Liver (tissue), 10 donors: ENCODE measurements at places on chromosomes 2 and 18. TPM values are rescaled to one million over a fixed set of nuclear protein-coding genes. Genes with fewer than 3 reads are reported as not detected.

GRCh38 chr2:99461828-99462483, 27.9 kb downstream of the REV1 start:
- H3K36me3 ChIP-seq = peaks cover 24% of the 10 kb centered on the region
- DNase-seq = no peak
- H3K27me3 ChIP-seq = no peaks in the 10 kb centered on the region
- no peaks in the 10 kb centered on the region for H3K4me1 ChIP-seq
- no peak overlapping the region for H3K4me3 ChIP-seq
- H3K27ac ChIP-seq = no peak overlapping the region

- no peaks in the 10 kb centered on the region for H3K4me1 ChIP-seq
- no peaks in the 10 kb centered on the region for H3K36me3 ChIP-seq
- no peaks in the 10 kb centered on the region for H3K27me3 ChIP-seq
- no peak overlapping the region for H3K4me3 ChIP-seq
- DNase-seq = no peak
Measured at GRCh38 chr2:120853306-120854013, 117.8 kb downstream of the GLI2 start.

DNA sequence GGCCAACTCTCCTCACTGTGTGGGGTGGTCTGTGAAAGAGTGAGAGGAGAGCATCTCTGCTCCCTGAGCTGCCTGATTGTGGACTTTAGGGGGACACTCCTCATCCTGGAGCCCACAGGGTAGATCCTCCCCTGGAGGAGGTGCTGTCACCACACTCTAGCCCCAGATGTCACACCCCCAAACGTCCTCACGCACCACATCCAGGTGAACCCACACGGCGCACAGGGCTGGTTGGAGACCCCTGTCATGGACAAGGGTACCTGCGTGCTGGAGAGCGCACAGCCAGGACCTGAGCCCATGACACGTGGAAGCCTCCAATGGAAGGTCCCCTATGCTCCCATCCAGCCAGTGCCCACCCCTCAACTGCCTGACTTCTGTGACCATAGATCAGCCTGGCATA, 10.5 kb downstream of the AGXT start:
- no peak overlapping the region for H3K27ac ChIP-seq
- peaks cover 3% of the 10 kb centered on the region for H3K36me3 ChIP-seq
- peaks cover 63% of the 10 kb centered on the region for H3K4me1 ChIP-seq
- H3K27me3 ChIP-seq = no peaks in the 10 kb centered on the region
- DNase-seq = no peak
- no peak overlapping the region for H3K4me3 ChIP-seq

DNA sequence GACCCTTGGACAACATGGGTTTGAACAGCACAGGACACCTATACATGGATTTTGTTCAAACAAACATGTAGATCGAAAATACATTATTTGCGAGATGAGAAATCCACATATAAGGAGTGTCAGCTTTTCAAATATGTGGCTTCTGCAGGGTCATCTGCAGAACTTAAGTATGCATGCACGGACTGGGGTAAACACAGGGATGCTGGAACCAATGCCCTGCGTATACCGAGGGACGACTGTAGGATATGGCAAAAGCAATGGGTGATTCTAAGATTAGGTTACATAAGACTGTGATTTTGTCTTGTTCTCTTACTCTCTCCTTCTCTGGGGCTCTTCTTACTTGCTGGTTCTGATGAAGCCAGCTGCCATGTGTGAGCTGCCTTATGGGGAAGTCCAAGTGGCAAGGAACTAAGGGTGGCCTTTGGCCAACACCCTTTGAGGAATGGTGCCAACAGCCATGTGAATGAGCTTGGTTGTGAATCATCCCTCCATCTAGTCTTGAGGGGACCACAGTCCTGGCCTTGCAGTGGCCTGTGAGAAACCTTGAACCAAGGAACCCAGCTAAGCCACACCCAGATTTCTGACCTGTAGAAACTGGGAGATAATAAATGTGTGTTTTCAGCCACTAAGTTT, 66.5 kb downstream of the EVA1A start:
- no peak overlapping the region for H3K27ac ChIP-seq
- no peaks in the 10 kb centered on the region for H3K27me3 ChIP-seq
- H3K4me3 ChIP-seq = no peak overlapping the region
- peaks cover 35% of the 10 kb centered on the region for H3K4me1 ChIP-seq

DNA sequence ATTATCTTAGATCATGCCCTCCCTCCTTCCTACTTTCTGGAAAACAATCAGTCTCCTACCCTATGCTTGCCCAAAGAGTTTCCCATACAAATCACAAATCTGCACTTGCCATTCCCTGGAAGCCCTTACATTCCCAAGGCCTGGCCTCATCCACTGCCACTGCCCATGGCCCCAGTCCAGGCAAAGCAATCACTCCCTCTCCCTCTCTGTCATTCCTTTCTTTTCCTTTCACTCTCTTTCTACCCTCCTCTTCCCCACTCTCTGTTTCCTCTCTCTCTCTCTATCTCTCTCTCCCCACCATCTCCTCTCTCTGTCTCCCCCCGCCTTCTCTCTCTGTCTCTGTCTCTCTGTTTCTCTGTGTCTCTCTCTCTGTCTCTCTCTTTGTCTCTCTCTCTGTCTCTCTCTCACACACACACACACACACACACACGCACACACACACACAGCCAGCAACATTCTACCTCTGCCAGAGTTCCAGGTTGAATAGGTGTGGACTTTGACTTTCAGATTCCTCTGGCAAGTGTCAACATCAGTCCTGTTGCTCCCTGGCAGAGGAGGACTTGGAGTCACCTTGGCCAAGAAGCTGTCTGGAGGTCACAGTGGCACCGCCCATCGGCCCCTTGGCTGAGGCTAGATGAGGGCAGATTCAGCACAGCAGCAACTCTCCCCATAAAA, 43.7 kb upstream of the NAT8 start:
- H3K27me3 ChIP-seq = no peaks in the 10 kb centered on the region
- H3K27ac ChIP-seq = peak overlapping the region; percentile 54
- no peak overlapping the region for H3K4me3 ChIP-seq
- no peaks in the 10 kb centered on the region for H3K36me3 ChIP-seq
- H3K4me1 ChIP-seq = peaks cover 3% of the 10 kb centered on the region
- no peak for DNase-seq

GRCh38 chr2:219282375-219282774, 3.2 kb downstream of the DNAJB2 start:
- peaks cover 31% of the 10 kb centered on the region for H3K36me3 ChIP-seq
- no peak for DNase-seq
- no peak overlapping the region for H3K27ac ChIP-seq
- peaks cover 22% of the 10 kb centered on the region for H3K4me1 ChIP-seq

THUMPD2 gene
- total RNA-seq = 5.9 TPM

GRCh38 chr18:13756261-13756660, 29.8 kb downstream of the RNMT start:
- no peaks in the 10 kb centered on the region for H3K27me3 ChIP-seq
- peaks cover 11% of the 10 kb centered on the region for H3K36me3 ChIP-seq
- H3K27ac ChIP-seq = no peak overlapping the region
- no peak overlapping the region for H3K4me3 ChIP-seq
- H3K4me1 ChIP-seq = peaks cover 13% of the 10 kb centered on the region

TMEM247 gene
- total RNA-seq = not detected

- H3K4me1 ChIP-seq = no peaks in the 10 kb centered on the region
- no peak overlapping the region for H3K4me3 ChIP-seq
- no peaks in the 10 kb centered on the region for H3K27me3 ChIP-seq
- H3K27ac ChIP-seq = no peak overlapping the region
- H3K36me3 ChIP-seq = no peaks in the 10 kb centered on the region
Measured at GRCh38 chr2:205909184-205909572, 176.8 kb downstream of the INO80D start.
